Stimulated activated CD8-positive, alpha-beta memory T cell treated with anti-CD3 and anti-CD28 coated beads, Interleukin-12 subunit alpha, Interleukin-12 subunit beta, amount 100 ng/mL, for 4 hours (primary cell): ENCODE measurements at places on chromosomes 2 and 18.

DNA sequence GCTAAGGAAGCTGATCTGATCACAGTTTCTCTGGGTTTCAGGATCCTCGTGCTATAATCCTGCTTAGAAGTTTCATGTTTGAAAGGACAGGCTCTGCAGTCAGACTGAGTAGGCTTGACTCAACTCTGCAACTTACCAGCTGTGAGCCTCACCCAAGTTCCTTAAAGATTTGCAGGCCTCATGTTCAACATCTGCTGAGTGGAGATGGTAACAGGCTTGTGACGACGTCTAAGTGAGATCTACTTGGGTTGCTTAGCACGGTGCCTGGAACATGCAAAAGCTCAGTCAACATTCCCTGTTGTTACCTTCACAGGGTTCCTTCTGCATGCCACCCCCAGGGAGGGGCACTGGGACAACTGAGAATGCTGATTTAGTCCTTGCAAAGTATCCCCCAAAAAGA is 164.2 kb downstream of the C1D start:
- DNase-seq = no peak

DNA sequence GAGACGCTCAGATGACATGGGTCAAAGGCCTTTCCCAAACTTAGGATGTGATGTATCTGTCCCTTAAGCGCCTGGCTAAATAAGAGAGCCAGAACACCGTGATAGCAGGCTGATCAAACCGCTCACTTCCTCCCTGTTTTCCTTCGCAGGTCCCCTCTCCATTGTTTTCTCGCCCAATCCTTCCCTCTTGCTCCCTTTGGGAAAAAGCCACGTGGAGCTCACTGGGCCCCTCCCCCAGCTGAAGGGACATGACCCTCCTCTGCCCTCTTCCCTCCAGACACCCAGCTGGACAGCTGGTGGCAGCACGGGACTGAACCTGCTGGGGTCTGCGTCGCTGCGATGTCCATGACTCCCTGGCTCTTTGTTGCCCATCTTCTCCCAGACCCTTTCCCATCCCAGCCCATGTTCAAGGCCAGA is 201.7 kb downstream of the TNS1 start:
- no peak for DNase-seq

DNA sequence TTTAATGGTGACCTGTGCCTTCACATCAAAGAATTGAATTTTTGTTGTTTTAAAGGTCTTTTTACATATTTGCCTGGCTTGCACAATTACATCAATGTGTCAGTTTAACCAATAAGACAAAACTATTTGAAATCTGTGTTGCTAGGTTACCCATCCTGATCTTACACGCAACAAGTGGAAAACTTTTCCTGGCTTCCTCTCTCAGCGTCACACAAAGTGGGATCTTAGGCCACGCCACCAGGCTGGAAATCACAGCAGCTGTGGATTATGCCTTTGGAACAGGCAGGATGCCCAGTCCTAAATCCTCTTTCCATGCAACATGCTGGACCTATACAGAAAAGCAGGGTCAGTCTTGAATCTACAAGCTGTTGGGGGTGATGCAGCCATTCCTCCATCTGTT is 298.2 kb upstream of the HNRNPA3 start:
- no peak for DNase-seq

- DNase-seq = no peak
These were observed 119.8 kb downstream of the PLEKHM3 start for GRCh38 chr2:207905546-207905945.
